ENCODE measurements at places on chromosomes 4 and X. TPM values are rescaled to one million over a fixed set of nuclear protein-coding genes. Genes with fewer than 3 reads are reported as not detected.

Gene HERC3
- total RNA-seq: 14.0 TPM

Gene ZDHHC15
- total RNA-seq: 3.7 TPM

Gene SEC31A
- 357 TPM for total RNA-seq

Gene RPL10
- 2,053 TPM for total RNA-seq

Gene FATE1
- total RNA-seq: not detected

Gene TRAM1L1
- 0.50 TPM for total RNA-seq

Gene PLP1
- not detected for total RNA-seq

Gene SSX3
- not detected for total RNA-seq
